Mesothelial cell of epicardium (in vitro differentiated cells): ENCODE measurements at places on chromosomes 2 and 18. TPM values are rescaled to one million over a fixed set of nuclear protein-coding genes. Genes with fewer than 3 reads are reported as not detected.

Gene EVX2
- total RNA-seq = 0.07 to 0.09 TPM in 2 of 3 replicates, not detected in the other

DNA sequence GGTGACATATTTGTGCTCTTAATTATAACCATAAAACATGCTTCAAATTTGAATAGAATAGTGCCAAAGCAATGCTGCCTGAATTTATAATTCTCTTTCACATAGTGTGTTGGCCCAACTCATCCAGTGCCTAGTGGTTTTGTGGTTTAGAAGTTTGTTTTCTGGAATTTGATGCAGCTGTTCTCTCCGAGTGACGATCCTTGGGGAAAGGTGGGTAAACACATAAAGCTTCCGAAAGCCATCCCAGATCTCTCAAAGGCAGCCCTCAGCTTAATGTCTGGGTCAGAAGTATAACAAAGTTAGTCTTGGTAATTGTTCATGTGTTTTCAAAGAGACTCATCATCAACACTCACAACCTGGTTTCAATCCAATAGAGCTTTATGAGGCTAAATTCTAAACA, 235.6 kb upstream of the CDH2 start:
- no peak overlapping the region for H3K4me3 ChIP-seq
- H3K36me3 ChIP-seq = no peaks in the 10 kb centered on the region
- no peaks in the 10 kb centered on the region for H3K4me1 ChIP-seq
- H3K27ac ChIP-seq = no peak overlapping the region
- H3K27me3 ChIP-seq = no peaks in the 10 kb centered on the region

- H3K36me3 ChIP-seq = peaks cover 2% of the 10 kb centered on the region
- DNase-seq = no peak
- H3K4me1 ChIP-seq = peaks cover 5% of the 10 kb centered on the region
These were observed 185.9 kb upstream of the CCDC150 start for GRCh38 chr2:196453613-196454047.

- peaks cover 25% of the 10 kb centered on the region for H3K27me3 ChIP-seq
- H3K27ac ChIP-seq = no peak overlapping the region
- peaks cover 12% of the 10 kb centered on the region for H3K4me1 ChIP-seq
- H3K36me3 ChIP-seq = no peaks in the 10 kb centered on the region
These were observed 511.4 kb upstream of the MYT1L start for GRCh38 chr2:2842466-2842865.

DNA sequence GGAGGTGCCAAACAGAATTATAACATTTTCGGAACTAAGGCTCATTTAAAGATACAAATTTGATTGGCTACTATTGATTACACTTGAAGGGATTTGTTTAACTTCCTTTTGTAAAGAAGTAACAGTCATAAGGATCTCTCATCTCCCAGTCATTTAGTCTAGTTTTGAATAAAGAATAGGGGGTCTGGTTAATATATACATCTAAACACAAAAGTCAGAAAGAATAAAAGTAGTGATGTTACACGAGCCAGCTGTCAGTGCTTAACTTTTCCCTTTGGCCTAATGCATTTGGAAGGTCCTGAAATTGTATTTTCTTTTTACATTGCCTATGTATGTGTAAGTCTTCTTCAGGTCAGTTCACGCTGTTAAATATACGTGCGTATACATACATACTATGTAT, 8.1 kb downstream of the SEPTIN2 start:
- H3K4me1 ChIP-seq = peaks cover 42% of the 10 kb centered on the region
- peak overlapping the region; percentile 37 for H3K27ac ChIP-seq
- no peaks in the 10 kb centered on the region for H3K27me3 ChIP-seq
- no peak overlapping the region for H3K4me3 ChIP-seq
- no peak for DNase-seq

- H3K4me1 ChIP-seq = peaks cover 7% of the 10 kb centered on the region
- no peaks in the 10 kb centered on the region for H3K27me3 ChIP-seq
- DNase-seq = no peak
- no peak overlapping the region for H3K27ac ChIP-seq
- H3K36me3 ChIP-seq = no peaks in the 10 kb centered on the region
These were observed 10.1 kb downstream of the SLC9A4 start for GRCh38 chr2:102483086-102483485.

- H3K27ac ChIP-seq = no peak overlapping the region
- no peaks in the 10 kb centered on the region for H3K27me3 ChIP-seq
- peaks cover 8% of the 10 kb centered on the region for H3K4me1 ChIP-seq
- peaks cover 4% of the 10 kb centered on the region for H3K36me3 ChIP-seq
These were observed 71.0 kb downstream of the AQP4 start for GRCh38 chr18:26794230-26795101.

Gene PJVK
- 12.1 to 13.8 TPM (median 12.2 TPM) in 3 replicates for total RNA-seq

GRCh38 chr2:60596411-60596810, 43.0 kb upstream of the BCL11A start:
- H3K27ac ChIP-seq = no peak overlapping the region
- no peak overlapping the region for H3K4me3 ChIP-seq
- peaks cover 14% of the 10 kb centered on the region for H3K36me3 ChIP-seq
- H3K27me3 ChIP-seq = no peaks in the 10 kb centered on the region

Gene ZNF2
- 5.9 to 6.2 TPM (median 6.2 TPM) in 3 replicates for total RNA-seq
